NCI-H748 treated with DMSO at 0.1 percent for 48 hours (cell line): ENCODE measurements at places on chromosomes 1 and 21.

DNA sequence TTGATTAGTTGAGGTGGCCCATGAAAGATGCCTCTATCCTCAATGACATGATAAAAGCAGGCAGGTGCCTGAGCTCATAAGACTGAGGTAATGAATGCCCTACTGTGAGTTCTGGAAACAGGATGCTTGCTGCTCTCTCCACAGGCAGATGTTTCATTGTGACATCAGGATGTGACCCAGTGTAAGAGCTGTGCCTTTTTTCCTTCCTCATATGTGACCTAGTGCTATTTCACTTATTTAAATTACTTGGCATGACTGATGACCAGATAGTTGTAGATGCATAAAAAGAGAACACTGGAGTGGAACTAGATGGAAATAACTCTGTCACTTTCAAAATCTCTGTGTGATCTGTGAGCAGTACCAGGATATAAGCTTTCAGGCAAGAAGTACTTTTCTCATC lies 31.9 kb downstream of the KIF14 start:
- DNase-seq: no peak

DNA sequence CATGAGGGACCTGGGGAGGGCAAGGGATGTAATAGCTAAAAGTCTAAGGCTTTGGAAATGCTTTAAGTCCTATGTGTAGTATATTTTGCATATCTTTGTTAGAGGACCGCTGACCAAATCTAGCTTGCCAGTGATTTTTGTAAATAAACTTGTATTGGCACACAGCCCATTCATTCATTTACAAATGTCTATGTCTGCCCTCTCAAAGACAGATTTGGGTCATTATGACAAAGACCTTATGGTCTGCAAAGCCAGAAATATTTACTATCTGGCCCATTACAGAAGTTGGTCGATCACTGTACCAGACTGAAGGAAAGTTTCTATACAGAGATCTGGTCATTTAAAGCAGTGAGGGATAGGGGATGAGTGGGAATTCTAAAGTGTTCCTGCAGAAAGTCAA lies 120.1 kb upstream of the RAVER2 start:
- DNase-seq: no peak

DNA sequence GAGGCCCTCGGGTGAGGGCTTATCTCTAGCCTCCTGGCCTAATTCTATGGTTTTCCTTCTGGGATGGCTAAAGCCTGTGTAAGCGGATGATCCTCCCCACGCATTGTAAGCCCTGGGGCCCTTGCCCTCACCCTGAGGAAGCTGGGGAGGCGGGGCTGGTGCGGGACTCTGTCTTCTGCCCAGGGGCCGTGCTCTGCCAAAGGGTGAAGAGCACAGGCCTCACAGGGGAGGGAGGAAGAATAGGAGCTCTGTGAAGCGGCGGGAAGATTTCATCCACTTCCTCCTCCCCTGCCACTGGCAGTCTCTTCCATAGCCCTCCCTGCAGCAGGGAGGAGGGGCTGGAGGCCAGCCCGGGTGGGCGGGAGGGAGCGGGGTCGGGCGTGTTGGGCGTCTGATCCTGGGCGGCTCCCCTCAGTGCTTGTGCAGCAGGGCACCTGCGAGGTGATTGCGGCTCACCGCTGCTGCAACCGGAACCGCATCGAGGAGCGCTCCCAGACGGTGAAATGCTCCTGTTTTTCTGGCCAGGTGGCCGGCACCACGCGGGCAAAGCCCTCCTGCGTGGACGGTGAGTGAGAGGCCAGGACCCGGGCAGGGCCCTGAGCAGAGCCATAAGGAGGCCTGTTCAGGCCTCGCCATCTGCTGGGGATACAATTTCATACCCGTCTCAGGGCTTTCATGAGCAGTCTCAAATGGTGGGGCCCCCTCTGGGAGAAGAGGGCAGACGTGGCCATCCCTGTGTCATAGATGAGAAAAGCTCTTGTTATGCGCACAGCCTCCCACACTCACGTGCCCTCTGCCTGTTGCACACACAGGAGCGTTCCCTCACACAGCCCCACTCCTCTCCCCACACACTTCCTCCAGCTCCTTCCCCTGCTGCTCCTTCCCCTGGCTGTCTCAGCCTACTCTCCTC lies 7.7 kb upstream of the PPM1J start:
- no peak for DNase-seq

DNA sequence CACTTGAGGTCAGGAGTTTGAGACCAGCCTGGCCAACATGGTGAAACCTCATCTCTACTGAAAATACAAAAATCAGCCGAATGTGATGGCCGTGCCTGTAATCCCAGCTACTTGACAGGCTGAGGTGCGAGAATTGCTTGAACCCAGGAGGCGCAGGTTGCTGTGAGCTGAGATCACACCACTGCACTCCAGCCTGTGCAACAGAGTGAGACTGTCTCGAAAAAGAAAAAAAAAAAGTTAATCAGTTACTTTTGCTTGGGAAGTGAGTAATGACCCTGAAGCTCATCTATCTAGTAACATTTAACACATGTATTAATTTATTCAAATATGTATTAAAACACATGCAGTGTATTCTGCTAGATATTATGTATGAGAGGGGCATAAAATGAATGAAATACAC lies 49.4 kb downstream of the ZNF326 start:
- no peak for DNase-seq

DNA sequence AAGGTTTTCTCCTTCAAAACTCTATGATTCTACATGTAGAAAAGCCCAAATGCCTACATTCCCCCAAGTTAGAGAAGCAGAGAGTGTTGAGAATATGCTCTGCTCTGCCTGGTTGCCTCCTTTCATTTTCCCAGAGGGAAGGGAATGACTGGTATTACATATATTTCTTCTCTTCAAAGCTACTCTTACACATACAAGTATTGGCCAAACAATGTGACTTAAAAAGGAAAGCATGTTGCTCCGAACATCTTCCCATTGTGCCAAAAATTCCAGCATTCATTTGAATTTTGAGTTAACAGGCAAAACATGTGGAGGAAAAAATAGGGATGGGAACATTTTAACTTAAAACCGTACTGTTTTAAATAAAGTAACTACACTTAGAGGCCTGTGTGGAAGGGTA lies 125.2 kb downstream of the COQ8A start:
- no peak for DNase-seq

GRCh38 chr1:154349121-154349520 lies 23.8 kb downstream of the ATP8B2 start:
- no peak for DNase-seq

GRCh38 chr1:97245026-97245425 lies 523.4 kb downstream of the PTBP2 start:
- no peak for DNase-seq

- no peak for DNase-seq
Measured at GRCh38 chr21:32276671-32277070, 2.2 kb downstream of the MIS18A start.

DNA sequence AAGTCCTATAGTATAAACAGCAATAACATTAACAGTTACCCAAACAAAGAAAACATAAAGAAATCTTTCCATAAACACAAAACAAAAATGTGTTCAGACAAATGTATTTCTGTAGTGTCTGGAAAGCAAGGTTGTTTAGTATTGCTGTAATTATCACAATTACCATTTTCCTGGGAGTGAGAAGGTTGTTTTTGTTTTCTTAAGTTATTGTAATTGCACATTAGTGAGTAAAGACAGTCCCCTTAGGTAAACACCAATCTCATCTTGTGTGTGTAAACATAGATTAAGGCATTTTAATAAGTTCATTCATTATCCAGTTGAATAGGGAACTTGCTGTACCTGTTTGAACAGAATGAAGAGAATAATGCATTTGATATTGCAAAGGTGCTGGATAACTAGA lies 356.9 kb upstream of the ADGRL4 start:
- DNase-seq: peak; percentile 99

GRCh38 chr1:67952071-67952470 lies 98.4 kb downstream of the DIRAS3 start:
- no peak for DNase-seq

DNA sequence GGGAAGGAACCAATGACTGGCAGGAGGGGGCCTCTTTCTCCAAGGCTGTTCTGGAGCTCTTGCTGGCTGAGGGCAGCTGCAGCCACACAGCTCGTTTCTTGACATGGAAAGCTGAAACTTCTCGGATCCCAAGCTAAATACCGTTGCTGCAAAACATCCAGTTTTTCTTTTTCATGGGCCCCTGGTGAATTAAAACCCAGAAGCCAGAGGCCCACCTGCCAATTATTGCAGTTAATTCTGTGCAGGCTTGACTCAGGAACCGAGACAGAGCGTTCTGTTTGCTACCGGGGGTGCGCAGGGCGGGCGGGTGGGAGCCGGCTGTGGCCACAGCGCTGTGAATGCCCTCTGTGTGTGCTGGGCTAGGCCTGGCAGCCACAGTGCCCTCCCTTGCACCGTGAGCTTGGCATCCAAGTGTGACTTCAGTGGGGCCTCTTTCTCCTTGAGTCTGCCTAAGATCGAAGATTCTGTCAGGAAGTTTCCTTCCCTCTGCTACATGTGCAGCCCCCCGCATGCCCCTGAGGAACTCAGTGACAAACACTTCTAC lies 19.9 kb upstream of the KCNE2 start:
- DNase-seq: no peak

DNA sequence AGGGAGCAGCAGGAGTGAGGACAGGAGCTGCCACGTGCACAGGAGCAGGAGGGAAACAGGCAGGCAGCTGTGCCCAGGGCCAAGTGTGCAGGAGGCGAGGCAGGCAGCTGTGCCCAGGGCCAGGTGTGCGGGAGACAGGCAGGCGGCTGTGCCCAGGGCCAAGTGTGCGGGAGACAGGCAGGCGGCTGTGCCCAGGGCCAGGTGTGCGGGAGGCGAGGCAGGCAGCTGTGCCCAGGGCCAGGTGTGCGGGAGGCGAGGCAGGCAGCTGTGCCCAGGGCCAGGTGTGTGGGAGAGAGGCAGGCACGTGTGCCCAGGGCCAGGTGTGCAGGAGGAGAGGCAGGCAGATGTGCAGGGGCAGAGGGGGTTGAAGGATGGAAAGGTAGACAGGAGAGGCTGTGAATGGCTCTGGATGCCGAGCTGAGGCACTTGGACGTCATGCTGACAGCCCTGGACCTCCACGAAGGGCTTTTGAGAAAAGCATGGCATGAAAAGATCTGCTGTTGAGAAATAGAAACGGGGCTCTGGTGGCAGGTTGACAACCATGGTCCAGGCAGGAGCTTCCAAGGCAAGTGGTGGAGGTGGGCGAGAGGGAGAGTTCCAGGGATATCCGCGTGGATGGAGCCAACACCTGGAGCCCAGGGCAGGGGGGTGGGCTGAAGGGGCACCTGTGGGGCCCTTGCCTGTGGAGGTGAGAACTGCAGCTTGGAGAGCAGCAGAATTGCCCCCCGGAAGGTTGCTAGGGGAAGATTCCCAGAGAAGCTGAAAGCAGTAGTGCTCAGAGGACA lies 19.1 kb upstream of the NPHP4 start:
- DNase-seq: no peak

- DNase-seq: no peak
Measured at GRCh38 chr21:46061063-46061462, 36.8 kb upstream of the COL6A2 start.

- DNase-seq: no peak
Measured at GRCh38 chr1:109864930-109865612, 45.6 kb upstream of the CSF1 start.

DNA sequence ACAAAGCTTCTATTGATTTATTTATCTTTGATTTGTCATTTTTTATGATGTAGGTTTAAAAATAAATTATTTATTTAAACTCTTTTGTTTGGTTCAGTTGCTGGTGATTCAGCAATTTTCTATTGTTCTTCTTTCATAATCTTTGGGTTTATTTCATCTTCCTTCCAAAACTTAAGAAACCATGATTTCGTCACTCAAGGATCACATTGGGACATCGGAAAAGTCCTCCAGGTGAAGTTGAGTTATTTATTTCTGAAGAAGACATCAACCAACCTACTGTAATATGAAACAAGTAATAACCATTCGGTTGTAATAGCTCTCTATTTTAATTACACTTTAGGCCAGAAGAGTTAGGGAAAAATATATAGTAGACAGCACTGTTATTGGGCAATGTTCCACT lies 23.0 kb upstream of the WLS start:
- no peak for DNase-seq

DNA sequence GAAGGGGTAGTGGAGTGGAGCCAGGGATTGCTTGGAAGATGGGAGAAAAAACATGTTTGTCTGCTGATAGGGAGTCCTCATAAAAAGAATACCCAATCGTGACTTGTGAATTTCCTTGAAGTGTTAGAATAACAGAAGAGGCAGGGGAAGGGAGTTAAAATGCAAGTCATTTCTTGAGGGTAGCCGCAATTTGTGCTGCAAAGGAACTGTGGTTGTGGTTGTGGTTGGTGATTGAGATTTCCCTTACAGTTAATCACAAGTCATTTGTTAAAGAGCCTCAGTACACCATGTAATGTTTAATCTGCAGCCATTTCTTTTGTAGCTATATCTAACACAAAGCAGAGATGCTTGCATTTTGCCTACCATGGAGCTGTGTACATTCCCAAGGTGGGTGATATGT lies 38.5 kb upstream of the EGLN1 start:
- DNase-seq: no peak

- DNase-seq: no peak
Measured at GRCh38 chr1:155071701-155072100, 6.9 kb upstream of the EFNA3 start.

DNA sequence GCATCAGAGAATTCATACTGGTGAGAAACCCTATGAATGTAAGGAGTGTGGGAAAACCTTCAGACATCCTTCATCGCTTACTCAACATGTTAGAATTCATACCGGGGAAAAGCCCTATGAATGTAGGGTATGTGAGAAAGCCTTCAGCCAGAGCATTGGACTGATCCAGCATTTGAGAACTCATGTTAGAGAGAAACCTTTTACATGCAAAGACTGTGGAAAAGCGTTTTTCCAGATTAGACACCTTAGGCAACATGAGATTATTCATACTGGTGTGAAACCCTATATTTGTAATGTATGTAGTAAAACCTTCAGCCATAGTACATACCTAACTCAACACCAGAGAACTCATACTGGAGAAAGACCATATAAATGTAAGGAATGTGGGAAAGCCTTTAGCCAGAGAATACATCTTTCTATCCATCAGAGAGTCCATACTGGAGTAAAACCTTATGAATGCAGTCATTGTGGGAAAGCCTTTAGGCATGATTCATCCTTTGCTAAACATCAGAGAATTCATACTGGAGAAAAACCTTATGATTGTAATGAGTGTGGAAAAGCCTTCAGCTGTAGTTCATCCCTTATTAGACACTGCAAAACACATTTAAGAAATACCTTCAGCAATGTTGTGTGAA lies 12.8 kb downstream of the ZFP69B start:
- DNase-seq: peak; percentile 75

DNA sequence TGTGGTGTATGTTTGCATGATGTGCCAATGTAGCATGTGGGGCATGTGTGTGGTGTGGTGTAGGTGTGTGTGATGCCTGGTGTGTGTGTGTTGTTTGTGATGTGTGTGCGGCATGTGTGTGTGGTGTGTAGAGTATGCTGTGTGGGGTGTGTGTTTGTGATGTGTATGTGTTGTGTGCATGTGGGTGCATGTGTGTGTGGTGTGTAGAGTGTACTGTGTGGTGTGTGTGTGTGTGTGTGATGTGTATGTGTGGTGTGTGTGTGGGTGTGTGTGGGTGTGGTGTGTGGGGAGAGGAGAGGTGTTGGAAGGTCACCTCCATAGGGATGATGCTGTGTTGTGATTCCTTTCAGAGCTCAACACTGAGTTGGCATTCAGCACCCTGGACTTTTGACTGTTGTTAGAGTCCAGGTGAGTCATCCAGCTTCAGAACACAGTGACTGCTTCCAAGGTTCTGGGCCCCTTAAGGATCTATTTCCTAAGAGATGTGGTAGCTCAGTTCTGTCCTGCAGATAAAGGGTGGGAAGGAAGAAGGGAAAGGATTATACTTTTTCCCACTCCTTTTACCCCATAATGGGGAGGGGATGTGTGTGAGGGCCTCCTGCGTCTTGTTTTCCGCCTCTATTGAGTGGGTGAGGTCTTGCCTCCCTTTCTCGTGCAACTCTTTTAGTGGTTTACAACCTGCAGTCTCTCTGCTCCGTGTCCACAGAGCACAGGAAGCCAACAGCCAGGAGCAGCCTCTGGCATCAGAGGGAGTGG lies 47.6 kb downstream of the RHOU start:
- no peak for DNase-seq
